ENCODE measurements at places on chromosomes 11 and 22.

DNA sequence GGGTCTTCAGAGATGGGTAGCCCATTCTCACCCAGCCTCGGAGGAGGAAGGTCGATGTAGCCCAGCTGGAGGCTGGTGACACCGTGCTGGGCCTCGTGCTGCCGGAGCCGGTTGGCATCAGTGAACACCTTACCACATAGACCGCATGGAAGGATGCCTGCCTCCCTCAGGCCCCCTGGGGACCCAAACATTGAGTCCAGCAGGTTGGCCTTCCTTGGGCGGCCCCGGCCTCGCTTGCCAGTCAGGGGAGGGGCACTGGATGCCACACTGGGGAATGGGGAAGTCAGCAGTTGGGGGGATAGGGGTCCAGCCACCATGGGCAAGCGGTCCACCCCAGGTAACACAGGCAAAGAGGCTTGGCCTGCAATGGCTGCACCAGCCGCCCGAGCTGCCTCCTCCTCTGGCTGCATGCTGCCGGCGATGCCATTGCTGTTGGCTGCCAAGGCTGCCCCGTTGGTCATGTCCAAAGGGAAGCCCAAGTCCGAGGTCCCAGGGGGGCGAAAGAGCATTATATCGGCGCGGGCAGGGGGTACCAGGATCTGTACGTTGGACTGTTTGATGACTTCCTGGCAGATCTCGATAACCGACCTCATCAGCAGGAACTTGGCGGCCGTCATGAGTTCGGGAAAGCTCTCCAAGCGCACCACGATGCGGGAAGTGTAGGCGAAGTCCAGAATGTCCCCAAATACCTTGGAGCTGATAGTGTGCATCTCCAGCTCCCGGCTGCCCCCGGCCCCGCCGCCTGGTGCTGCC is 1.4 kb downstream of the PATZ1 start:
- peak; percentile 55 for DNase-seq

GRCh38 chr11:134340354-134340964 is 8.7 kb downstream of the GLB1L2 start:
- no peak for DNase-seq

DNA sequence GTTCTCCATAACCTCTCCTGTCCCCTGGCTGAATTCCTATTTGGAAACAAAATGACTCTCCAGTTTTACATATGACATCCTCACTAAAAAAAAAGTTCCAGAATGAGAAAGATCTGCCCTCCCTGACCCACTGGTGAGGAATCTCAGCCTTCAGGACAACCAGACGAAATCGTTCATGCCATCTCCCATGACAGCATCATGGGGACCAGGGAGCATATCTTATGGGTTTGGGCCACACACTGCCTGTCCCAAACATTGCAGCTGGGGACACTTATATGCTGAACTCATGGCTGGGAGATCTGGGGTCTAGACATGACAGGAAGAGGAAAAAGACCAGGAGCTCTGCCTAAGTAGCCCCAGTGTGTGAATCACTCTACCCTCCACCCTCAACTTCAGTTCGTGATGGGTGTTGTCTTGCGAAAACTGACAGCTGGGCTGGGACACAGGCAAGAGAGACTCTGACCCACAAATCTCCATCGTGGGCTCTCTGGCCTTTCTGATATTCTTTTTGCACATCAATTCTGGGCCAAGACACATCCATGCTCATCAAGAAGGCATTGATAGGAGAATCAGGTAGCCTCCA is 102.0 kb downstream of the ZNF280B start:
- DNase-seq = no peak

DNA sequence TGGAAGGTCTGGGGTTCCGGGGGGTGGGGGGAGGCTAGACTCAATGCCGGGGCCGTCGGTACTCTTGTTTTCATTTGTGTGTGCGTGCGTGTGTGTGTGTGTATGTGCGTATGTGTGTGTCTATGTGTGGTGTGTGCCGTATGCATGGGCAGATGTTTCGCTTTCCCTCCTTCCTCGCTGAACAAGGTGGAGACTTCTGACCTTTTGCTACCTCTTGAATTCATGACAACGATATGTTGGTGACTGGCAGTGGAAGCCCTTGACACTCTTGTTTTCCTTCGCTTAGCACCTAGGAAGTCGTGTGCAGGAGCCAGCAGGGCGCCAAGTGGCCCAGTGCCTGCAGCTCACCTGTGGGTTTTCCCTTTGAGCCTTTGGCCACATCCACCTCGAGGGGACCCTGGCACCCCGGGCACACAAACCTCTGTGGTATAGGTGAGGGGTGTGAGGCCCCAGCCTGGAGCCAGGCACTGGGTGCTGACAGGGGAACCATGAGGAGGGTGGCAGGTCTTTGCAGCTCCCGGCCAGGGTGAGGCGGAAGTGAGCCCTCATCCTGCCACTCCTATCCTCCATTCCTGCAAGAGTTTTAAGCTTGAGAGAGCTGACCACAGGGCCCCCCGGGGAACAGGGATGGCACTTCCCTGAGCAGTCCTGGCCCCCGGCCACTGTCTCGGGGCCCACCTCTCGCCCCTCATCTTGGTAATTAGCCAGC is 19.3 kb upstream of the TMEM191C start:
- DNase-seq = peak; percentile 0

GRCh38 chr11:9790703-9791102 is 126.8 kb downstream of the SWAP70 start:
- no peak for DNase-seq
